Right forelimb (tissue), 1 donor: ENCODE measurements at places on chromosomes 3 and 15.

DNA sequence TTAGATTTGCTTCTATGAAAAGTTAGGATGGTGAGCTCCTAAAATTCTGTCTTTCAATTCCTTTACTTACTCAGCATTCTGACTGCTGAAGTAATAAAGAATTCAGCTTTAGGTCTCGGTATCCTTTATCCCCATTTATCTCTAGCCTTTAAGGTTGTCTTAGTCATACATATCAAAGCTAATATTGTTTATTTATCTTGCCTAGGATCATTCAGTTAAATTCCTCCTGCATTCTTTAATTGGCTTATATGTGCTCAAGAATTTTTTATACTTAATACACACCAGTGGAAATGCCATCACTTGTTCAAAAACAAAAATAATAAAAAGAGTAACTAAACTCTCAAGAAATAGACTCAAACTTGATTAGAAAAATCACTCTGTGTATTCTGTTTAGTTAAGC is 507.0 kb downstream of the ZPLD1 start:
- no peak for DNase-seq

GRCh38 chr3:61520966-61521628 is 40.3 kb upstream of the PTPRG start:
- no peak for DNase-seq

DNA sequence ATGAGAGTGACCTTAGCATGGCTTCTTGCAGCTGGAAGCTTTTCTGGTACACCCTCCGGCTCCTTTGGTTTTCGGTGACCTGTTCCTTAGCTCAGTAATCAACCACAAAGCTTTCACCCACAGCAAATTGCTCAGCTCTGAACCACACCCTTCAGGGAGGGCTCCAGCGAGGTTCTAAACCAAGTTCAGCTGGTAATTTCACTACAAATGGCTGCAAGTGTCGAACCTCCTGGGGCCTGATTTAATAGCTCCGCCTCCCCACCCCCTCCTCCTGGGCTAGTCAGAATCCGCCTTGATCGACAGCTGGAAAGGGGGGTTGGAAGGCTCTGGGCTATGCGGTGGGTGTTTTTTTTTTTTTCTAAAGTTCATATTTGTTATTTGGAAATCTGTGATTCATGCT is 150.9 kb upstream of the MCTP2 start:
- DNase-seq, result no peak

- no peak for DNase-seq
Measured at GRCh38 chr3:29933802-29934490, 653.1 kb downstream of the RBMS3 start.

DNA sequence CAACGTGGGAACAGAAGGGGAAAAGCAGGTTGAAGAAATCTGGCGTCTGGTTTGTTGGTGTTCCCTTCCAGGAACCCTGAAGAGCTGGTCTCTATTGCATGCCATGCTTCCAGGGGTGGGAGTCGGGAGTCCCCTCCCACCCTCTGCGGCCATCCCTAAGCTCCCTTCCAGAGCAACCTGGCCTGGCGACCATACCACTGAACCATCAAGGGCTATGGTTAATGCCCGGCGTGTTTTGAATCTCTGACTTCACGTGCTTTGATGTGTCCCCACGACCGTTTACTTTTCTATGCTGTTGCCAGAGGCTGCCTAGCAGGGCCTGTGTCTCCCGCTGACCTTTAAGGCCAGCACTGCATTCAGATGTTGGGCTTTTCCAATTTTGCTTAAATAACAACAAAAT is 696 bp upstream of the SNRK start:
- no peak for DNase-seq

- no peak for DNase-seq
Measured at GRCh38 chr3:124774327-124774718, 44.1 kb downstream of the UMPS start.

- DNase-seq, result no peak
Measured at GRCh38 chr15:91254766-91255165, 154.7 kb downstream of the SV2B start.

GRCh38 chr15:67180514-67181191 is 73.8 kb downstream of the AAGAB start:
- no peak for DNase-seq

DNA sequence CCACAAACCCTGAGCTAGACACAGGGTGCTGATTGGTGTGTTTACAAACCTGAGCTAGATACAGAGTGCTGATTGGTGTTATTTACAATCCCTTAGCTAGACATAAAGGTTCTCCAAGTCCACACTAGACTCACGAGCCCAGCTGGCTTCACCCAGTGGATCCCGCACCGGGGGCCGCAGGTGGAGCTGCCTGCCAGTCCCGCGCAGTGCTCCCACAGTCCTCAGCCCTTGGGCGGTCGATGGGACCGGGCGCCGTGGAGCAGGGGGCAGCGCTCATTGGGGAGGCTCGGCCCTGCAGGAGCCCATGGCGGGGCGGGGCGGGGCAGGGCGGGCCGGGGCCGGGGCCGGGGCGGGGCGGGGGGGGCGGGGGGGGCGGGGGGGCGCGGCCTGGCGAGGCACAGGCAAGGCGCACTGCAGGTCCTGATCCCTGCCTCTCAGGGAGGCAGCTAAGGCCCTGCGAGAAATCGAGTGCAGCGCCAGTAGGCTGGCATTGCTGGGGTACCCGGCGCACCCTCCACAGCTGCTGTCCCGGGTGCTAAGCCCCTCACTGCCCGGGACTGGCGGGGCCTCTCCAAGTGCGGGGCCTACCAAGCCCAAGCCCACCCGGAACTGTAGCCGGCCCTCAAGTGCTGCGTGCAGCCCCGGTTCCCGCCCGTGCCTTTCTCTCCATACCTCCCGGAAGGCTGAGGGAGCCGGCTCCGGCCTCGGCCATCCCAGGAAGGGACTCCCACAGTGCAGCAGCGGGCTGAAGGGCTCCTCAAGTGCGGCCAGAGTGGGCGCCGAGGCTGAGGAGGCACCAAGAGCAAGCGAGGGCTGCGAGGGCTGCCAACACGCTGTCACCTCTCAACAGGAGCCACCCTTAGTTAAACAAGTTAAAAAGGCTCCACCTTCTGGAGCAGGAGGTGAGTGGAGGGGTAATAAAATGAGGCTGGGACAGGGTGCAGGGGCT is 9.8 kb upstream of the TMEM40 start:
- DNase-seq, result no peak

- DNase-seq, result no peak
Measured at GRCh38 chr15:85037641-85038040, 56.0 kb downstream of the PDE8A start.

DNA sequence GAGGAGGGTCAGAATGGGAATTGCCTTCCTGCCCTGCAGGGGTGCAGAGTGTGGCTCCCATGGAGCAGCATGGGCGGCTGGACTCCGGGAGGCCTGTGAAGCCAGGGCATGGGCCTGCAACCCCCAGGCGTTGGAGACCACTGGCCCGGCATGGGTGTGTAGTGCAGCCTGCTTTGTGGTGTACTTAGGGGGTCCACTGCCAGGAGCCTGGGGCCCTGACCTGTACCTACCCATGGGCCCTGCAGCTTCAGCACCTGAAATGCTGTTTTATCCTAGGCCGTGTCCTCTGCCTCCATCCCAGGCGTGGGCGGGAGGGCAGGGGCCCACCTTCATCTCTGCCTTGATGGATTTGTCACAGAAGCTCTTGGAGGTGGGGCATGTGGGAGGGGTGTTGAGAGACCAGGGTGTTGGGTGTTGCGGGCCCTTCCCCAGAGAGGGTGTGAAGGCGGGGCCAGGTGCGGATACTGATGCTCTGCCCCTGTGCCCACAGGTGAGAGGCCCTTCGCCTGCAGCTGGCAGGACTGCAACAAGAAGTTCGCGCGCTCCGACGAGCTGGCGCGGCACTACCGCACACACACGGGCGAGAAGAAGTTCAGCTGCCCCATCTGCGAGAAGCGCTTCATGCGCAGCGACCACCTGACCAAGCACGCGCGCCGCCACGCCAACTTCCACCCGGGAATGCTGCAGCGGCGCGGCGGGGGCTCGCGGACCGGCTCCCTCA is 45.0 kb downstream of the KLF13 start:
- DNase-seq, result no peak

GRCh38 chr3:23804441-23805209 is 1.1 kb upstream of the UBE2E1 start:
- DNase-seq, result no peak

DNA sequence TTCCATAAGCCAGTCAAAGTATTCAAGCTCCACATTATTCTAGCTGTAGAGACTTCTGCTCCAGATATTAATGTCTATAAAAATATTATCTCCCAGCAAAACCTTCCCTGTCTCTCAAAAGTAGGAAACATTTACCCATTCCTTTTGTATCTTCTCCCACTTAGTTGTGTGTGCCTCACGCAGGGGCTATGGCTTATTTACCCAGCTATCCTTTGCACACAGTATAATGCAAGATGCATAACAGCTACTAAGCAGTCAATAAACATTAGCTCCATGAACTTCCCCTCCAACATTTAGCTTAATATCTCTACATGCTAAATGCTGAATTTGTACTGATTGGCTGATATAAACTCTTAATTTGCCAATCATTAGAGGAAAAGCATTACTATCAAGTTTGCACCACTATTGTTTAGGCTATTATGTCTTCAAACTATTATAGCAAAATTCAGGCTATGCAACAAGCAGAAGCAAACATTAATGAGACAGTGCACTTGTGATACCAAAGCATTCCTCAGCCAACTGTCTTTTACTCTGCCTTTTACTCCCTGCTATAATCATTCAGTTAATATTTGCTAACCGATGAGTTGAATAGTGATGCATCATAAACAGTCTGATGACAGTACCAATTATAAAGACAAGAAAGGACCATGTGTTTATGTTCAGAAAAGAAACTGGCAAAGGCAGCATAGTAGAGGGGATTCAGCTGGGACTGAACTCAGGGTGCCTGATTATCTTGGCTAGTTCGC is 81.2 kb downstream of the PLCH1 start:
- DNase-seq, result no peak

GRCh38 chr15:81337713-81338157 is 13.8 kb upstream of the STARD5 start:
- DNase-seq, result no peak

DNA sequence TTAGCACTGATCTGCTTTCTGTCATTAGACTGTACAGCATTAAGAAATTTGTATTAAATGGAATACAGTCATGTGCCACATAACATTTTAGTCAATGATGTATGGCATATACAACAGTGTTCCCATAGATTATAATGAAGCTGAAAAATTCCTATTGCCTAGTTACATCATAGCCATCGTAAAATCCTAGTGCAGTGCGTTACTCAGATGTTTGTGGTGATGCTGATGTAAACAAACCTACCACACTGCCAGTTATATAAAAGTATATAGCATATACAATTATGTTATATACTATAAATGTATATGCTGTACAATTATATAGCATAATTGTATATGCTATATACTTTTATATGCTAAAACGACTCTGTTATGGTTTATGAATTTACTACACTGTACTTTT is 41.7 kb downstream of the APH1B start:
- DNase-seq, result no peak

DNA sequence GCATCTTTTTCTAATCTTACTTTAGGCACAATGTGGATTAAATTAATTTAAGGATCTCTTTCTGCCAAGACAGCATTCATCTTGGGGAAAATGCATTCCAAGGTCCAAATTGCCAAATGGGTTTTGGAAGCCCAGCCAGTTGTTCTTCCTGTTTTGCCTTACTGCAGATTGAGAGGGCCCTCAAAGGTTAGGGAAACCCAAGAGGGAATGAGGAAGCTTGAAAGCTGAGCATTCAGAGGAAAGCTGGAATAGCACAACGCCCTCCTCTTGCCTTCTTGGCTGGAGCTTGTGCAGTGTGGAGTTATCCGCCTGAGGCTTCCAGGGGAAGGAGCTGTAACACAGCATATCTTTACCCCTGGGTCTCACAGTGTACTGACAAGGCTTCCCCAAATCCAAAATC is 18.2 kb upstream of the SACM1L start:
- DNase-seq, result peak; percentile 62

- DNase-seq, result no peak
Measured at GRCh38 chr3:20573175-20573574, 387.2 kb upstream of the SGO1 start.

DNA sequence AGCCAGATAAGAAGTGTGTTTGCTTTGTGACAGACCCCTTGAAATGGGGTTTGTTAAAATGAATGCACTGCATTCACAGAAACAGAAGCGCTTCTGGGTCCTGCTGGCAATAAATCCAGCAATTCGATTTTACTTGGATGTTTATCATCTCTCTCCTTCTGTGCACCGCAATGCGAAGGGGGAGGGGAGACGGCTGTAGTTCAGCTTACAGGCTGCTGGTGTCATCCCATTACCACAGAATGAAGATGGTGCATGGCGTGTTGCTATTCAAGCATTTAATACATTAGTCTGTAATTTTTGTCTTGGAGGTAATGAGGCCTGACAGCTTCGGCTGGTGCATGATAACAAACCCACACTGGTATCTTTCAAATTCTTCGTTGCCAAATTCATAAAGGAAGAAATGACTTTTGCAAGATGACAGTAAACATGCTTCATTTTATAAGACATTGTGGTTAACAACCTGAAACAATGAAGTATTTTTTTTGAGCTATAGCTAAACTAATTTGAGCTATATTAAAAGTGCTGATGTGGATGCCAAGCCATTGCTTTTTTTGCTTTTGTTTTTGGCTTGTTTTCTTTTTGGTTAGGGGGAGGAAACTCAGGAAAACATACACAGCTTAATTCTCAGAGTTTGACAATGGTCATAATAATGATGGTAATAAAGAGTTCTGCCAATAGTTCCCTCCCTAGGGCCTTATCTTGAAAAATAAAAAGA is 418.3 kb downstream of the OTOL1 start:
- peak; percentile 75 for DNase-seq

GRCh38 chr3:158782283-158782989 is 19.4 kb upstream of the MFSD1 start:
- no peak for DNase-seq

DNA sequence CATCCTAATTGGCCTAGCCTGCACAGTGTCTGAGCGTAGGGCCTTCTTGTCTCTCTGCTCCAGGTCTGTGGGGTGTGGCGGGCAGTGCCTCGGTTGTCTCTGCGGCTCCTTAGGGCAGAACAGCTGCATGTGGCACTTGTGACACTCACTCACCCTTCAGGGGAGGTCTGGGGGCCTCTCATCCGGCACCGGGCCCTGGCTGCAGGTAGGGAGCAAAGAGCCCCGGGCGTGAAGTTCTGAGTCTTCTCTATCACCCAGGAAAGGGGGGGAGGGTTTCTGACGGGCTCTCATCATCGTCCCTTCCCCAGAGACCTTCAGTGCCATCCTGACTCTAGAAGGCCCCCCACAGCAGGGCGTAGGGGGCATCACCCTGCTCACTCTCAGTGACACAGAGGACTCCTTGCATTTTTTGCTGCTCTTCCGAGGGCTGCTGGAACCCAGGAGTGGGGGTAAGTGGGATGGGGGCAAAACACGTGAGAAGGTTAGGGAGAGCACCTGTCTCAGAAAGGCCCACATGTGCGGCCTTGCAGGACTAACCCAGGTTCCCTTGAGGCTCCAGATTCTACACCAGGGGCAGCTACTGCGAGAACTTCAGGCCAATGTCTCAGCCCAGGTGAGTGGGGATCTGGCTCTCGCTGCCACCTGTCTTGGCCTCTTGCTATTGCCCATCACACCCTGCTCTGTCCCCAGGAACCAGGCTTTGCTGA is 2.6 kb downstream of the CHRD start:
- DNase-seq, result no peak

DNA sequence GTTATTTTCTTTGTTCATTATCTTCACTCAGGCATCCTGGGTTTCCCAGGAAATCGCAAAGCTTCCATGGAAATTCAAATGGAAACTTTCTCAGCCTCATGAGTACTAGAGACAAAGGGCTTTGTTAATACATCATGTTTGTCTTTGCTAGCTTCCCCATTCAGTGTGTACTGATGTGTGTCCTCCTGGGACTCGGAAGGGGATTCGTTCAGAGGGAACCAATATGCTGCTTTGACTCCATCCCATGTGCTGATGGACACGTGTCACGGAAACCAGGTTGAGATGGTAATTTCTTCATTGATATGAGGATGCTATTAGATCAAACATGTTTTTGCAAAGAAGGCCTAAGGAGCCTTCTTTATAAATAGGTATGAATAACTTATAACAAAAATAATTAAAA is 87.0 kb upstream of the KCNAB1 start:
- no peak for DNase-seq
